ENCODE measurements at places on chromosomes 4 and X.

- DNase-seq = no peak
Observed at GRCh38 chr4:48766131-48766792, 13.8 kb downstream of the FRYL start.

- DNase-seq = no peak
Observed at GRCh38 chrX:19956923-19957322, 33.9 kb downstream of the BCLAF3 start.

- no peak for DNase-seq
Observed at GRCh38 chrX:9503261-9503660, 38.4 kb downstream of the TBL1X start.

GRCh38 chr4:54844911-54845310, 187.2 kb downstream of the KIT start:
- DNase-seq = no peak

GRCh38 chr4:112023402-112023950, 121.8 kb upstream of the FAM241A start:
- DNase-seq = no peak

GRCh38 chr4:154622598-154622997, 10.1 kb upstream of the FGG start:
- peak; percentile 13 for DNase-seq

DNA sequence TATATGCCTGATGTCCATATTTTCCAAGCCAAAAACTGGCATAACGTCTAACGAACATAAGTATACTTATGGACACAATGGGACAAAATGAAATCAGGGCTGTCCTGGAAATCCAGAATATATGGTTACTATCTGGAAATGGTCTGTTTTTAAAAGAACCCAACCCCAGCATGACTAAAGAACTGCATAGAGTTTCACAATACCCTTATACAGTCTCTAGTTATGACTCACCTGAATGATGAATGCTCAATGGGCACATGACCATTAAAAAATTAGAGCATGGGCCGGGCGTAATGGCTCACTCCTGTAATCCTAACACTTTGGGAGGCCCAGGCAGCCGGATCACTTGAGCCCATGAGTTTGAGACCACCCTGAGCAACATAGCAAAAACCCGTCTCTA, 31.8 kb downstream of the AMMECR1 start:
- no peak for DNase-seq

- no peak for DNase-seq
Observed at GRCh38 chrX:129781680-129782495, 2.1 kb downstream of the SASH3 start.

DNA sequence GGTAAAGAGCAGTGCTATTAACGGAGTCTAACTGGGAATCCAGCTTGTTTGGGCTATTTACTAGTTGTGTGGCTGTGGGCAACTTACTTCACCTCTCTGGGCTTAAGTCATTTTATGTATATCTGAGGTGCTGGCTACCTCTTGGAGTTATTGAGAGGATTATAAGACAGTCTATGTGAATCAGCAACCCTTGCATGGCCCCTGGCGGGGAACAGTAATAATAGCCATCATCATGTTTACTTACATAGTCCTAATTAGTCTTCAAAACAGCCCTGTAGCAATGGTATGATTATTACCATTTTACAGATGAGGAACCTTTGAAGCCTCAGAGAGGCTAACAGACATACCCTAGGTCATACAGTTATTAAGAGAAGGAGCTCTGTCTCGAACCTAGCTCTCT, 1.5 kb downstream of the HPRT1 start:
- no peak for DNase-seq

DNA sequence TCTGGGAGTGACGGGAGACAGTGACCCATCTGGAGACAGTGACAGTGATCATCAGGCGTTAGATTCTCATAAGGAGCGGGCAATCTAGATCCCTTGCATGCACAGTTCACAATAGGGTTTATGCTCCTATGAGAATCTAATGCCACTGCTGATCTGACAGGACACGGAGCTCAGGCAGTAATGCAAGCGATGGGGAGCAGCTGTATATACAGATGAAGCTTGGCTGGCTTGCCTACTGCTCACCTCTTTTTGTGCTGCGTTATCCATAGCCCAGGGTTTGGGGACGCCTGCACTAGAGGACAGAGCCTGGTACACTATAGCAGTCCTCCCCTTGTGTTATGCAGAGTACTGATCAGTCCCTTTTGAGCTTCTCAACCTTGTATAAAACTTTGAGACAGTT, 23.5 kb downstream of the NFKB1 start:
- DNase-seq = no peak

- no peak for DNase-seq
Observed at GRCh38 chr4:131309628-131310027, 1839.5 kb upstream of the PCDH10 start.

DNA sequence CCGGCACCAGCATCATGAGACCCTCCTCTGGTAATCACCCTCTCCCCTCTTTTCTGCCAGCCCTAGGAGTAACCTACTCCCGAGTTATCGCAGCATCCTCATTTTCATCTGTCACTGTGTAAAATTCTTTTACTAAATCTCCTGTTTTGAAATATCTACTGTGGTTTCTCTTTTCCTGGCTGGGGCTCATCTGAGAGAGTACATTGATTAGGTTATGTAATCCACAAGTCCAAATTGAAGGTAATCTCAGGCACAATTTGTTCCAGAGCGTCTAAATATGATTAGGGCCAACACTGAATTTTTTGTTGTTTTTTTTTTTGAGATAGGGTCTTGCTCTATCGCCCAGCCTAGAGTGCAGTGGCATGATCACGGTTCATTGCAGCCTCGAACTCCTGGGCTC, 142.4 kb downstream of the SMIM20 start:
- DNase-seq = no peak

DNA sequence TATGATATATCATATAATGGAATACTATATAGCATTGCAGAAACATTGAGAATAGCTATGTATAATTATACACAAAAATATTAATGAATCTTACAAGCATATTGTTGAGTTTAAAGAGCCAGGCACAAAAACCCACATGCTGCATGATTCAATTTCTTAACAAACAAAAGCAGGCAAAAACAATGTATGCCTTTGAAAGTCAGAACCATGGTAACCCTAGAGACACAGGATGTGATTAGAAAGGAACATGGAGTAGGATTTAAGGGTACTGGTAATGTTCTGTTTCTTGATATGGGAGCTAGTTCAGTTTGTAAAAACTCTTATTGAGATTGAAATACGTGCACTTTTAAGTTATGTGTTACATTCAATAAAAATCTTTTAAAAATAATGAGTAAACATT, 21.5 kb downstream of the CXCL8 start:
- no peak for DNase-seq

DNA sequence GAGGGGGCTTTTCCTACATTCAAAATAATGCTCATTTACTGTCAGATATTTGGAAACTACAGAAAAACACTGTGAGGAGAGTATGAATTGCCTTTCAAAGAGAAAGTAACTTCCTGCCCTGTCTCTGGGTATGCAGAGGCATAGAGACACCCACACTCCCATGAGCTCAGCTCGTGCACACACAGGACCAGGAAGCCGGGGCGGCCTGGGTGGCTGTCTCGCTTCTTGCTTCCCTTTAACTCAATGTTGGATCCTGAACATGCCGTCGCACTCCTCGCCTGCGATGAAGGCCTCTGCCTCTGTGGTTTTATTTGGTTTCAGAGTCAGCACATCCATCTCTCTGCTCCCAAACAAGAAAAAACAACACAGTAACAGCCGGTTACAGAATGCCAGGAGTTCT, 40.1 kb upstream of the GPR78 start:
- peak; percentile 30 for DNase-seq

DNA sequence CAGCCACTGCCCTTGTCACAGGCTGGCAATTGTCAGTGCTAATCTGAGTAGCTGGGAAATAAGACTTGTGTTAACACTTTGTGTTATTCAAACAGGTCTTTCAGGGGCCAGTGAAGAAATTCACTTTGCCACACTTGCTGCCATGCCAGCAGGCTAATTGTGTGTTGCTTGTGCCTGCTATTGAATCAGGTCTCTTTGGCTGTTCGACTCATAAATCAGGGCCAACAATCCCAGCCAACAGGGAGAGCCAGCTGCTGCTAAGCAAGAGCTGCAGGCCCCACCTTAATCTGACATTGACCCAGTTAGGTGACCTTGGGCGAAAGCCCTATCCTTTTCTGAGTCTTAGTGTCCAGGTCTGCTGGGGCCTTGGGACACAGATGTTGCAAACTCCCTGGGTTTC, 28.1 kb upstream of the MAMLD1 start:
- DNase-seq = peak; percentile 4

DNA sequence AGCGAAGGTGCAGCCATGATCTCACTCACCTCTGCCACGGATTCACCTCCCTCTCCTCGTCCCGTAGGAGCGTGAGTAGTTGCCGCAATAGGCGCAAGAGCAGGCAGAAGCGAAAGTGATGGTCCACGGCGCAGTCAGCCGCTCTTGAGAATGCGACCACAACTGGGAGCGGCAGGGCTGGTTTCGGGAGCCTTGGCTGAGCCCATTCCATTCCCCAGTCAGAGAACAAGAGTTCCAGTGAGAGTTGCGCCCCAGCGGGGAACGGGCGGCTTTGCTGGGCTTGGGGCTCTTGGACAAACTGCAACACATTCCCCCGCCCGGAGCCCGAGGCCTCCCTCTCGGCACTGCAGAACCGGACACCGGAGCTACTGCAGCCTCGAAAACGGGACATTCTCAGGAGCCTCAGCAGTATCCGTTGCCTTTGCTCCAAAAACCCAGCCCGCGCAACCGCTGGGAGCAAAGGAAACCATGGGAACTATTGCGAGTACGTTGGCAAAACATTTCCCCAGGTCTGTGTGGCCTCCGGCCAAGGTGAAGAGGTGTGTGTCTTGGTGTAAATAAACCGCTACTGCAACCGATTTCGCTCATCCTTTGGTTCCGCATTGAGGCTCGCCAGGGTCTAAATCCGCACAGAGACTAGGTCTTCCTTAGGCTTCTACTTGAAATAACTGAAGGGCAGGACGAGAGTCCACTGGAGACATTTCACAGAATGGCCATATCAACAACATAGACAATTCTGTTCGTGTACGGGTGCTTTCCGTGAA, 5.7 kb upstream of the ZBTB33 start:
- DNase-seq = no peak

- peak; percentile 40 for DNase-seq
Observed at GRCh38 chrX:45515262-45516215, 314.9 kb upstream of the DIPK2B start.

DNA sequence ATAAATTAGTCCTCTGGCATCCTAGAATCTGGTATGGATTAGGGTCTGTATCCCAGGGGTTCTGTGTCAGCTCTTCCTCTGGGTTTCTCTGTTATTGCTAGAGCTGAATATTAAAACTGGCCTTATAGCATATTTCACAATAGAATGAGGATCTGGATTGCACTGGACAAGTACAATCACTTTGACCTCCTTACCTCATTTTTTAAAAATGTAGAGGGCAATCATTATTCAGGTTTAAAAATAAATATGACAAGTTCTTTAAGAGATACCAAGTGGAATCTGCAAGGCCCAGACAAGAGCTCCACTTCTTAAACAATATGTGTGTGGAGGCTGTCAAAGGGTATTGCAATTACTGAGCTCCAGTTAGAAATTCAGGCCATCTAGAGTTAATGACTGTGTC, 1.4 kb downstream of the PALLD start:
- no peak for DNase-seq

GRCh38 chr4:54930226-54930625, 195.2 kb downstream of the KDR start:
- DNase-seq = no peak

DNA sequence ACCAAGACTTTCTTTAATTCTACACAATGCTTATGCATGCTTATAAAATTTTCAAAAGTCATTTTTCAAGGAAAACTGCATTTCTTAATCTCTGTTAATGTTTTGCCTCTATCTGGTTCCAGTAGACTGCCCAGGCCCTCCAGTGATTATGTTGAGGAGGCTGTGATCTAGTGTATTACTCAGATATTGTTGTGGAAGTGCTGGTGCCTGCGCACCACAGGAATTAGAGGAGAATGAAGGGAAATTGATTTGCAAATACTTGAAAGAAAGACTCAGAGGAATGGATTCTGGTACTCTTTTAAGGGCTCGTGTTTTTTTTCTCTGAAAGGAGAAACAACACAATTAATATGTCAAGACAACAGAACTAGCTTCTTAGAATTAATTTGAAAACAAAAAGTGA, 1015.1 kb downstream of the RPA4 start:
- DNase-seq = no peak

- no peak for DNase-seq
Observed at GRCh38 chrX:149274516-149275105, 230.5 kb downstream of the IDS start.

GRCh38 chrX:113868177-113868576, 715.7 kb upstream of the HTR2C start:
- DNase-seq = no peak

- peak; percentile 84 for DNase-seq
Observed at GRCh38 chrX:104165894-104166734, at the start of gene FAM199X. TSS of gene FAM199X (plus strand) at chrX:104166453. CDS start at chrX:104166786, 333 bp downstream.

DNA sequence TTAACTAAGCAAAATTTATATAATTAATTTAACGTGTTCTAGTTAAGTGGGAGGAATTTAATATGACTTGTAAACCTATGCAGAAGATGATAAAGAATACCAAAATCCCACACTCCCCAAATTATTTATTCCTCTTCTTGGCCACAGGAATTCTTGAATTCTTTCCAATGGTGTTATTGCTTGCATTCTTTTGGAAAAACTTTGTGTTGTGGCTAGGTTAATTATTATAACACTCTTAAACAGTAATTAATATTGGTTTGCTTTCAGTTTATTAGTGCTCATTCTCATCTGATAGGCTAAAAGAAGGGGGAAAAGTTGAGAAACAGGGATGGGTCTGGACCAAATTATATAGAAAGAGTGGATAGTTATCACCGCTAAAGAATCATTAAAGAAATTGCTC, 141.5 kb upstream of the PABPC4L start:
- no peak for DNase-seq

- DNase-seq = no peak
Observed at GRCh38 chrX:17183566-17183965, 191.4 kb upstream of the NHS start.

GRCh38 chrX:22090181-22090580, 58.1 kb downstream of the PHEX start:
- no peak for DNase-seq

- no peak for DNase-seq
Observed at GRCh38 chrX:44913656-44914531, 40.9 kb downstream of the KDM6A start.

- no peak for DNase-seq
Observed at GRCh38 chrX:153468008-153468580, 2.3 kb downstream of the HAUS7 start.

GRCh38 chr4:47485047-47485692, at the start of gene ATP10D:
TSS of gene ATP10D (plus strand) at chr4:47485275. CDS start at chr4:47512541, 27,266 bp downstream.
- DNase-seq = peak; percentile 94

DNA sequence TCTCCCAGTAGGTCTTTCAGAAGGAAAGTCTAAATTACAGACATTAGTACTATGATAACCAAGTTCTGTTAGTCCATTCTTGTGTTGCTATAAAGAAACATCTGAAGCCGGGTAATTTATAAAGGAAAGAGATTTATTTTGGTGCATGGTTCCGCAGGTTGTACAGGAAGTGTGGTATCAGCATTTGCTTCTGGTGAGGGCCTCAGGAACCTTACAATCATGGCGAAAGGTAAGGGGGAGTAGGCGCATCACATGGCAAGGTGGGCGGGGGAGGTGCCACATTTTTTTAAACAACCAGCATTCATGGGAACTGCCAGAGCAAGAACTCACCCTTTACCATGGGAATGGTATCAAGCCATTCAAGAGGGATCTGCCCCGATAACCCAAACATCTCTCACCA, 26.2 kb upstream of the USP46 start:
- DNase-seq = no peak

Data from putamen (tissue), 1 donor.